Stimulated activated CD8-positive, alpha-beta memory T cell treated with anti-CD3 and anti-CD28 coated beads, Interleukin-4, amount 100 ng/mL, for 4 hours (primary cell): ENCODE measurements at places on chromosomes 6 and 20.

DNA sequence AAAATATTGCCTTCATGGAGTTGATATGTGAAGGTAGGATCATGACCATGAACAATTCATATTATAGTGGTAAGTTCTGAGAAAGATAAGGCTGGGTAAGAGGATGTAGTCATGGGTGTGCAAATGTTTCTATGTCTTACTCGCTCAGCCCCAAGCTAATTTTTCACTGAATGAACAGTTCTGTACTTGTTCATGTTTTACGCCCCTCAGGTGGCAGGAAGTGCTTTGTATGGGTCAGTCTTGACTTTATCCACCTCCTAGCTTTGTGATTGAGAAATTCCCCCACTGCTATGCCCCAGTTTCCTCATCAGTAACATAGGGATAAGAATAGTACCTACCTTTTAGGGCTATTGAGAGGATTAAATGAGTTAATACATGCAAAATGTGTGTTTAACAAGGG, 148.2 kb upstream of the KCNG1 start:
- no peak for DNase-seq

DNA sequence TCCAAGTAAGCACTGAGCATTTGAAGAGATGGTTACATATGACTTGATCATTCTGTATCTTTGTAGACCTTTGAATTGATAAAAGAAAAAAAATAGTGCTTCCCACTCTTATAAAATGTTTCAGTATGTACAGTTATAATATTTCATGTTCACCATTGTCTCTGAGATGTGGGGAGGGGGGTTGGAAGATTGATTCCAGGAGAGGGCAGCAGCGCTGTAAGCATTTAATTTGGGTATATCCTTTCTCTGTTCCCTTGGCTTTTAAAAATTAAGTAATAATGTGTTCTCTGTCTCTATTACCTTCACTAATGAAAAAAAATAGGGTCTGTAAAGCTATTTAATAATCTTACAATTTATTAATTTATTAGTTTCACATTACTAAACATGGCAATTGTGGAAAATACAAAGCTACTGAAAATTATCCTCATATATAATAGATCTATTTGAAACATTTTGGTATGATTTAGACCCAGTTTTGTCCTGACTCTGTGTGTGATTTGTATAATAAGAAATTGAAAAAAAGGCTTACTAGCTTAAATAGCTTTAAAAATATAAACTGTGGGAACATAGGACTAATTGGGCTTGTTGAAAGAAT, 341.2 kb downstream of the CDKAL1 start:
- no peak for DNase-seq

DNA sequence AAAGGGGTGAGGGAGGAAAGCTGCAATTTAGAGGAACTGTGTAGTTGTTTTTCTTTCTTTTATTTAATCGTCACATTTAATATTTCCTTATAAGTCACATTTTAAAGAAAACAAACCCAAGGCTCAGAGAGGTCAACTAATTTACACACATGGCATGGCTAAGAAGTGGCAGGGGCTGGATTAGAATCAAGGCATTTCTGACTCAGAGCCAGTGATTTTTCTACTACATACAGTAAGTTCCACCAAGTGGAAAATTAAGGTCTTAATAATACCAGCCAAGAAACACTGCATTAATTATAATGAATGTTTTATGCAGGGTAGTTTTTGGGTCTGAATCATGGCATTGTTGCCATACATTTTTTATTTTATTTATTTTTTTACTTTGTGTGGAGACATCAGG, 607.7 kb upstream of the CITED2 start:
- DNase-seq, result no peak

GRCh38 chr6:15239616-15240364, 6.1 kb upstream of the JARID2 start:
- DNase-seq, result no peak
